NCI-H1436 (cell line): ENCODE measurements at places on chromosomes 11 and 22.

DNA sequence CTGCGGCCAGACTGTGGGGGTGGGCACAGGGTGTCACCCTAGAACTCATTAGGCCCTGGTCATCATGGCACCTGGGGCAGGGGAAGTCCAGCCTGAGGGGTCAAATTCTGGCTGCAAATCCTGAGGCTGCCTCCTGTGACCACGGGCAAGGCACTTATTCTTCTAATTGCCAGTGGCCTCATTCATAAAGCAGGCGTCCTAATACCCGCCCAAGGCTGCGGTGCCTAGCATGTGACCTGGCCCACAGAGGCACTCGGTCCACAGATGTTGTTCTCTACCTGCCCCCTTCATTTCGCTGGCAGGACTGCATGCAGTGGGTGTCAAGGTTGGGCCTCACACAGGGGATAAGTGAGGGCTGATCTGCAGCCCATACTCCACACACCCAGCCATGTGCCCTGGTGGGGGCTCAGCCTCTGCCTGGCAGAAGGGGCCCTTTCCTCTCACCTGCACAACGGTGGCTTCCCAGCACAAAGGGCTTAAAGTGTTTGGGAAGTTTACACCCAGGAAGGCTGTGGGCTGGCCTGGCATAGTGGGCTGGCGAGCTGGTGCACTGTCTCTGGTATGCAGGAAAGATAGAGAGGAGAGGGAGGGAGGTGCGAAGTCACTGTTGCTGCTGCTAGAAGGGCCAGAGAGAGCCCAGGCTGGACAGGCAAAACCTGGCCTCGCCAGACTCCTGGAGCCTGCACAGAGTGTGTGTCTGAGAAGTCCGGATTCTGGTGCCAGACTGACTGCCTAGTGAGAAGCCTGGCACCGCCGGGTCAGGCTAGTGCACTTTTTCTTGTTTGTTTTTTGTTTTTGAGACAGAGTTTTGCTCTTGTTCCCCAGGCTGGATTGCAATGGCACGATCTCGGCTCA lies 3.2 kb downstream of the MPST start:
- no peak for DNase-seq

GRCh38 chr22:17152340-17152739 lies 6.7 kb downstream of the HDHD5 start:
- DNase-seq = no peak

- no peak for DNase-seq
Measured at GRCh38 chr11:67628710-67629385, 889 bp downstream of the NUDT8 start.

DNA sequence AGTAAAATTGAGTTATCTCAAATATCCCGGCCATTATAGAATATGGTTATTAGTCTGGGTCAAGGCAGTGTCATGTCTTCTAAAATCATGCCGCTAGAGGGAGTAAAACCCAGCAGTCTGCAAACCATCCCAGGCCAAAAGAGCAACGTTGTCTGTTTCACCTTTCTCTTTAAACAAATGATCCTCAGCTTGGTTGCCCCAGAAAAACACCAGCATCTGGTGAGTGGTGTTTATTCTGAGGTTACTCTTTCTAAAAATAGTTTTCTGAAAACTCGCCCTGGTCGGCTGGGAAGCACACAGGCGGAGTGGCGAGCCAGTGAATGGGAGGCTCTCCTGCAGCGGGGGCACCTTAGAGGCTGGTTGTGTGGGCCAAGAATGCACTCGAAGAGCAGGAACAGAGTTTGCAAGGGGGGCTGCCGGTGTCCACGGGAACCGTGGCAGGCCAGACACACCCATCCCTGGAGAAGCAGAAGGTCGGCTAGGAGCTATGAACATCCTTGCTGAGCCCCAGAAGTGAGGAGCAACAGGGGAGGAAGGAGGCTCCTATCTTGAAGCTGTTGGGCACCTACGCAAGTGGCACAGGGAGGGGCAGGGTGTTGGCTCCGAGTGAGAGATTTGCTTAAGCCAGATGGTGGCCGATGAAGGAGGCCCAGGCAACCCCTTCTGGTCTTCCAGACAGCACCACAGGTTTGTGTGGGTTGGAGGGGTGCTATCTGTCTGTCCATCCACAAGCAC lies 297.1 kb downstream of the ETS1 start:
- DNase-seq = peak; percentile 69
